ENCODE measurements at places on chromosomes 2 and 18. TPM values are rescaled to one million over a fixed set of nuclear protein-coding genes. Genes with fewer than 3 reads are reported as not detected.
A peak's percentile ranks its signal among the peaks of the same experiment; 100 is the strongest.

The DES gene
- total RNA-seq, result not detected

DNA sequence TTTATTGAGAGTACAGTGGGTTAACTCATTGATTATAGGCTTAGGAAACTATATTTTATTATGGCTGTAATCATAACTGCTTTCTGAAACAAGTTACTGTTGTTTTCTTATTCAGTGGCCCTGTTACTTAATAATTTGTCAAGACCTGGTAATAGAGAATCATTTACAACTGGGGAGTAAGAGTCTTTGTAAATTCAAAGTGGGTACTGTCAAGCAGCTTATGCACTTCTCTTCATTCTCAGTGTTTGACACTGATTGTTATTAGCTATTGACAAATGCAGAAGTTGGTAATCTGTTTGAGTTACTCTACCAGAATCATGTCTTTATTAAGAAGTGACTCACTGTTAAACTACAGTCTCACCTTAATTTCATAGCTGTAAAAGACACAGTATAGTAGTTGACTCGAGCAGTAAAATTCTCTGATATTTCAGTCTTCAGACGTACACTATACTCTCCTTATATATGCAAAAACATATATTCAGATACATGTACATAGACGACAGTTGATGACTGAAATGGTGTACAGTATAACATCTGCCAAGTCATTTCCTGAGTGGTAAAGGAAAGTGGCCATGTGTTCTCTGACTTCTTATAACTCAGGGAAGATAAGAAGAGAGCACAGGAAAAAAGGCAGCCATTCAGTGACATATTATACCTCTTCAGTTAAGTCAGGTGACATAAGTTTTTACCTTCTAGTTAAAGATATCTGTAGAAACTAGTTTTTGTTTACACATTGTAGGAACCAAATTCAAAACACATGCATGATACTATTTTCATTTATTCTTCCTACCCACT is 36.0 kb upstream of the TTC27 start:
- DNase-seq, result peak; percentile 79

DNA sequence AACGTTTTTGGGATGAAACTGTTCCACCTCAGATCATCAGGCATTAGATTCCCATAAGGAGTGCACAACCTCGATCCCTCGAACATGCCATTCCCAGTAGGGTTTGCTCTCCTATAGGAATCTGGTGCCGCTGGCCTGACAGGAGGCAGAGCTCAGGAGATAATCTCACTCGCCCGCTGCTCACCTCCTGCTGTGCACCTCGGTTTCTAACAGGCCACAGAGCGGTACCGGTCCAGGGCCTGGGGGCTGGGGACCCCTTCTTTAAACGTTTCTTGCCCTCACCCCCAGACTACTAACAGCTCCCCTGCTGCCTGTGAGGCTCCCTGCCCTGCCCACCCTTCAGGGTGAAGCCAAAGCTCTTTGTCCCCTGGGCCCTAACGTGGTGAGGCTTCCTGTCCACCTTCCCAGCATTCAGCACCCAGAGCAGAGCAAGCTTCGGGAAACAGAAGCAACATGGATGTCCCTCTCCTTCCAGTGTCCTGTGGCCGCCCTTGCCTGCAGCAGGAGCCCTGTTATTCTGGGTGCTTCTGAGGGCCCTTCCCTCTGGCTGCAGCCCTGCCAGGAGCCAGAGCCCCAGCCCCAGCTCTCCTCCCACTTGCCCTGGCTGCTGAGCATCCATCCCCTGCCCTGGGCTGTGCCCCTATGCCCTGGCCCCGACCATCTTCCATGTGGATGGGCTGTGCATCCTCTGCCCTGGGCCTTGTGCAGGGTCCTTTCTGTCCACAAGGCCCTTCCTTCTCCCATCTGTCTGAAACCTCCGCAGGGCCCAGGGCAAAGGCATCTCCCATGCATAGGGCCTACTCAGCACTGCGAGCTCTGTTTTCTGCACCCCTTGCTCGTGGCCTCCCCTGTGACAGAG is 140.1 kb downstream of the MBP start:
- DNase-seq, result no peak

DNA sequence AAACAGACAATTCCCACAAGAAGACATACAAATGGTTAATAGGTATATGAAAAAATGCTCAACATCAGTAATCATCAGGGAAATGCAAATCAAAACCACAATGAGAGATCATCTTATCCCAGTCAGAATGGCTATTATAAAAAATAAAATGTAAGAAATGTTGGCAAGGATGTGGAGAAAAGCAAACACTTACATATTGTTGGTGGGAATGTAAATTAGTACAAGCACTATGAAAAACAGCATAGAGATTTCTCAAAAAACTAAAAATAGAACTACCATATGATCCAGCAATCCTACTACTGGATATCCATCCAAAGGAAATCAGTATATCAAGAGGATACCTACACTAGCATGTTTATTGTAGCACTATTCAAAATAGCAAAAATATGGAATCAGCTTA is 186.6 kb downstream of the NOL4 start:
- no peak for DNase-seq

GRCh38 chr2:25894135-25894830 is 16.0 kb upstream of the ASXL2 start:
- DNase-seq, result peak; percentile 40

GRCh38 chr2:206442474-206442832 is 879 bp upstream of the ADAM23 start:
- DNase-seq, result no peak

Data from dermis microvascular lymphatic vessel endothelial cell (primary cell).